ENCODE measurements at places on chromosomes 6 and 20.

DNA sequence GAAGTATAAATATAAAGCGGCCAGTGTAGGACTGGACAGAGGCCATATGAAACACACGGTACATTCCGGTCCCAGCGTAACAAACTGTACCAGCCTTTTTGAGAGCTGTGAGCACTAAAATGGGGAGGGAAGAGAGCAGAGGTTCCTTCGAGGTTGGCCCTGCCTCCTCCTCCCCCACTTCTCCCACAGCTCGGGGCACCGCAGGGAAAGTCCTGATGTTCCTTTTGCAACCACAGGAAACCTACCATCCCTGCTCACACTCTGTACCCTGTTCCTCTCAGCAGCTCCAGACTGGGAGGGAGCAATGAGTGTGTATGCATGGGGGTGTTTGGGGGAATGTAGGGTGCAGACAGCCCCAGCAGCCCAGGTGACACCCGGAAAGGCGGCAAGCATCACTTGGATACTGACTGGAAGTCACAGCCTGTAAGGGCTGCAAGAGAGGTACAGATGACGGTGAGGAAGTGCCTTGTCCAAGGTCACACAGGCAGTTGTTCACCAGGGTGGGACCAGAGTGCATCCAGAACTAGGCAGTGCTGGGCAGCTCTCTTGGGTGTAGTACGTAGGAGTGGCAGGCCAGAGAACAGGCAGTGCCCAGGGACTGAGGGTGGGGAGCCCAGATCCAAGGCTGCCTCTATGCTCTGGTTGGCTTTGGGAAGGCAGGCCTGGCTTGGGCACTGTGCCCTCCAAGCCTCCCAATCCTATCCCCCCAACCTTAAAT is 11.0 kb upstream of the ARMC12 start:
- DNase-seq, result no peak

- DNase-seq, result no peak
Observed at GRCh38 chr20:17725094-17725835, 25.5 kb downstream of the BANF2 start.

DNA sequence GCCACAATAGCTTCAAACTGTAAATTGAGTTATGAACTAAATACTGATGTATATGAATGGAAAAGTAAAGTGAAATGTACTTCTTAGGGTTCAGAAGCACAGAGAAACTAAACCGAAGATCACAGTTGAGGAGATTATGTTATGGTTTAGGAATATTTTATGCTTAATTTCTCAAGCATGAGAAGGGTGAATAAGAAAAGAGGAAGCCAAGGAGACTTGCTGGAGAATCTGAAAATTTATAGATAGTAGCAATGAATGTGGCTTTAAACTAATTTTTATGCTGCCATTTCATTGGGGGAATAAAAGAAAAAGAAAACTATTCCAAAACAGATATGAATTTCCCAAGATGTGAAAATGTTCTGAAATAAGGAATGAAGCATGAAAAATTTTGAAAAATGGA is 5.6 kb downstream of the ANKS1A start:
- DNase-seq, result no peak

GRCh38 chr6:143241111-143241510 is 180.4 kb downstream of the AIG1 start:
- no peak for DNase-seq

DNA sequence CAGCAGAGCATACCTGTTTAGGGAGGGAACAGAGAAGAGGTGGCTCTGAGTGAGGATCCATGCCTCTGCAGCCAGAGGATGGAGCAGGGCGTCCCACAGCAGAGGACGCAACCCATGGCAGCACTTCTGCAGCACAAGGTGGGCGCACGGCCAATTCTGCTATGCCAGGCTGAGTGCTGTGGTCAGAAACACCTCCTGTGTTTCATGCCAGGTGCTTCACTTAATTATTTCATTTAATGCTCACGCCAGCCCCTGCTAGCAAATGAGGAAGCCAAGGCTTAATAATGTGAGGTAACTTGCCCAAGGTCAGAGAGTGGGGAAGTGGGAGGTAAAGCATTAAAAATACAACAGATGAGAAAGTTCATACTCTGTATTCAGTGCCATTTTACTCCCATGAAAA is 68.5 kb upstream of the PTGIS start:
- no peak for DNase-seq

GRCh38 chr6:113458368-113459010 is 398.7 kb upstream of the MARCKS start:
- no peak for DNase-seq

DNA sequence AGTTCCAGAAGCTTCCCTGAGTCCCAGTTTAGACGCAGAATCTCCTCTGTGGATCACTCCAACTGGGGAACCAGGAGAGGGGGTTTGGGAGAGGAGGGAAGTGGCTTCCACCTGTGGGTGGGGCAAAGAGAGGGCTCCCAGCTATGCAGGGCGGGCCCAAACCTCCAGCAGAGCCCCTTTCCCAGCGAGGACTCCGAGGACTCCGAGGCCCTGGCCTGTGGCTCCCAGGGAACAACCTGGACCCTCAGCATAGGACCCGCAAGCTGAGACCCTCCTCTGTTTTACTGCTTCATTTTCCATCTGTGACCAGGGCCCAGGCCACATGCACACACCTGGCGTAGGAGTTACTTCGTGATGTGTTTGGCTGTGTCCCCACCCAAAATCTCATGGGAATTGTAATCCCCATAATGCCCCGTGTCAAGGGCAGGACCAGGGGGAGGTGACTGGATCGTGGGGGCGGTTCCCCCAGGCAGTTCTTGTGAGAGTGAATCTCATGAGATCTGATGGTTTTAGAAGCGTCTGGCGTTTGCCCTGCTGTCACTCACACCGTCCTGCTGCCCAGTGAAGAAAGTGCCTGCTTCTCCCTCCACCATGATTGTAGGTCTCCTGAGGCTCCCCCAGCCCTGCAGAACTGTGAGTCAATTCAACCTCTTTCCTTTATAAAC is 27.9 kb downstream of the NTSR1 start:
- DNase-seq, result no peak

DNA sequence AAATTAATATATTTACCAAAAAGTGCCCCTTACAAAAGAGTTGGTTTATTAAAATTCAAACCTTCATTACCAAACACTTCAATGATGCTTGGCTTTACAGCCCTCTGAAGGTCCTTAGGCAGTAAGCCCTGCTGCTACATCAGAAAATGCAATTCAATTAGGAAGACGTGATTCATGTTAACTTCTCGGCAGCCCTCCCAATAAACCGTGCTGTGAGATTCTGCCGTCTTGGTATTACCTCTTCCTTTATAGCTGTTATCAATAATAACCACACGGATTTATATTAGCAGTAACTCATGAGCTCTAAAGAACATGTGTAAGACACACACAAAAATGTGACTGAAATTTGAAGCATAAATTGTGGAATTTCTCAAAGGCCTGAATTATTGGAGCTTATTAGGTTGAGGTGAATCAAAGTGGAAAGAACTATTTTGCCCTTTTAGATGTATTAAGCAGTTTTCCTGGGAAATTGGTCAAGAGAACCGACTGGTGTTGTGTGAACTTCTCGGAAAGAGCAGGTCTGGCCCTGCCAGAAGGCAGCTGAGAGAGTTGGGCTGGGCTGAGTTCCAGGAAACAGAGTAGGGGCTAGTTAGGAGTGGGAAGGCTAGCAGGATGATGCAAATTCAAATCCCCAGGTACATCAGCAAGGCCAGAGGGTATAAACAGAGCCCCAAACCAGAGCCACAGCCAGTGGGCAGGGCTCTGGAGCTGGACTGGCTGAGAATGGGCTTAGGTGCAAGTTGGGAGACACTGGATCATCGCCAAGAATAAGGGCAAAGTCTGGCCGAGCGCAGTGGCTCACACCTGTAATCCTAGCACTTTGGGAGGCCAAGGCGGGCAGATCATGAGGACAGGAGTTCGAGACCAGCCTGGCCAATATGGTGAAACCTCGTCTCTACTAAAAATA is 33.1 kb downstream of the FGD2 start:
- DNase-seq, result no peak

- DNase-seq, result no peak
Observed at GRCh38 chr6:112682071-112682470, 334.9 kb downstream of the RFPL4B start.

Measured in stimulated activated CD4-positive, alpha-beta T cell treated with anti-CD3 and anti-CD28 coated beads, Interleukin-12 subunit alpha, Interleukin-12 subunit beta, amount 100 ng/mL, for 48 hours (primary cell).